Muscle of back (tissue), 13 donors: ENCODE measurements at places on chromosomes 5 and 9.

DNA sequence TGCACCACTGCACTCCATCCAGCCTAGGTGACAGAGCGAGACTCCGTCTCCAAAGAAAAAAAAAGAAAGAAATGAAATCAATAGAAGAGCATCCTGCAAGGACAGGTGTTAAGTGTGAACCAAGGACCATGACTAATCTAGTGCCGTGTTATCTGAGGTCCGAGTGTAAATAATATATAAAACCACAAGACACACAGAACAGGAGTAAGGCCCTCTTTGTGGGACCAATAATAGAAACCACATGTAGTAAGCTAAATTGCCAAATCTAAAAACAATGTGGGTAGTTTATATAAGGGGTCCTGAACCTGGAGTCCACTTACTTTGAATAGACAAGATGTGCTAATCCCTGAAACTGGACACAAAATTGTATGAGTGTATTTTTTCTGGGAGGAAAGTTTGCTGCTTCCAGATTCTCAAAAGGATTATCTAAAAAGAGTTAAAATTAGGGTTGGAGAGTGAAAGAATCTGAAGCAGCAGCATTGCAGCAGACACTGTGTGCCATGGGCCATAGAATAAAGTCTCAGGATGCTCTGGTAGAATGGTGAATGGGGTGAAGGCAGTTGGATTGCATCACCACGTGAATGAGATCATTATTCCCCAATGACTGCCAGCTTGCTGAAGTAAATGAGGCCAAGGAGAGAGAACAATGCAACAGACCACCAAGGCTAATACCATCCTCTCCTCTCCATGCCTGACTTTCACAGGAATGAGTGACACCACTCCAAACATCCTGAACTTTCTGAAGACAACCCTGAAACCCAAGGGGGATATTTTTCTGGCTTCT, 222.7 kb downstream of the DCP2 start:
- no peak for DNase-seq

DNA sequence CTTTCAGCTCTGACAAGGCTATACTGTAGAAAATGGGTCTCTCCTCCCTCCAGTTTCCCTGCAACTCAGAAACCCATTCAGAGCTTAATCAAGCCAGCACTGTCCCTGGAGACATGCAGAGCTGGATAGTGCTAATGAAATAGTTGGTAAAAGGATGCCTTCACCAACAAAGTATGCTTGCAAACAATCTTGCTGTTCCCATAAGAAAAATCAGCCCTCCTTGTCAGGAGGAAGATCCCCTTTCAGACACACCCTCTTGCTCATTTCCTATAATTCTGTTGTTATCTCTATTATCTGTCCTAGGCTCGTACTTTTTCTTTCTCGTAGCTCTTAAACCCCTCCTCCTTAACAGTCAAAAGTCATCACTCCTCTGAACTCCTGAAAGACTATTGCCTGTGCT, 9.9 kb upstream of the OSMR start:
- DNase-seq = no peak

DNA sequence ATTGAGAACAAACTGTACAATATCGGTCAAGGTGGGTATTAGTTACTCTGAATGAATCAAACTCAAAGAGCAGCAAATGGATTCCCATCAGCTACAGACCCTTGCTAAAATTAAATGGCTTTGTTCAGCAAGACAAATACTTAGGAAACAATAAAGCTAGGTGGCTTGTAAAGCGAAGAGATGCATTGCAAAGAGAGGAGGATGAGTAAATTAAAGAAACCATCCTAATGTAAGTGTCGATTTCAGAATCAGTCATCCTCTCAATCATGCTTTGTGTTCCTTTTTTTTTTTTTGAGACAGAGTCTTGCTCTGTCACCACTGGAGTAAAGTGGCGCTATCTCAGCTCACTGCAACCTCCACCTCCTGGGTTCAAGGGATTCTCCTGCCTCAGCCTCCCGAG, 359.2 kb upstream of the ZNF462 start:
- DNase-seq = no peak

- no peak for DNase-seq
Measured at GRCh38 chr5:99037668-99038067, 108.9 kb upstream of the CHD1 start.

- DNase-seq = no peak
Measured at GRCh38 chr5:14326035-14326903, 183.1 kb downstream of the TRIO start.

DNA sequence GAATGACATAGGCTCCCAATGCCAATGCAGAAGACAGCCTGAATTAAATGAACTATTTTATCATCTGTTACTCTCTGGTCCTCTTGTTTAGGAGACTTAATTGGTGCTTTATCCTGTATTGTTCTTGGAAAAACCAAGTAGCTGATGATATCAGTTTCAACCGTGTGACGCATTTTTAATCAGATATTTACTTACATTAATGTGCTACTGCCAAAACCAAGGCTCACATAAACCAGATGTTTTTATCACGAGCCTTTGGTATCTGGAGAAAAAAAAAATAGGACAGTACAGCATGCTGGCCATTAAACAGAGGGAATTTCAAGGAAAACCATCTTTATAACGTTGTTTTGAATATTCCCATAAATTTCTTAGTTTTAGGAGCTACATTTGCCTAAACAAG, 90.1 kb downstream of the ICE1 start:
- DNase-seq = no peak

- no peak for DNase-seq
Measured at GRCh38 chr5:135835766-135836165, 1.3 kb downstream of the SLC25A48 start.

DNA sequence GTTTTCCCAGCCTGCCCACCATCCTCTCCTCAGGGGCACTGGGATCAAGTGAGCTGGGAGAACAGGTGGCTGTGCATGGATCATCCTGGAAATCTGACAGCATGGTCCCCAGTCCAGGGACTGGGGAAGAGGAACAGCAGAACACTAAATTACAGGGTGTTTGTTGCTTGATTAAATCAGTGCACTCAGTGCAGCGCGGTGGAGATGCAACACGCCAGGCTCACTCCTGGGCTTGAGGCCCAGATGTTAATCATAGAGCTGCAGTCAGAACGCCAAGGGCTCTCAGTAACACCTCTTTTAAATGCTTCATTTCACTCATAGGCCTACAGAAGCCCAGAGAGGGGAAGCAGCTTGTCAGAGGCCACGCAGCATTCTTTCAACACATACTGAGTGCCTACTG, 14.2 kb upstream of the LARP1 start:
- peak; percentile 72 for DNase-seq

DNA sequence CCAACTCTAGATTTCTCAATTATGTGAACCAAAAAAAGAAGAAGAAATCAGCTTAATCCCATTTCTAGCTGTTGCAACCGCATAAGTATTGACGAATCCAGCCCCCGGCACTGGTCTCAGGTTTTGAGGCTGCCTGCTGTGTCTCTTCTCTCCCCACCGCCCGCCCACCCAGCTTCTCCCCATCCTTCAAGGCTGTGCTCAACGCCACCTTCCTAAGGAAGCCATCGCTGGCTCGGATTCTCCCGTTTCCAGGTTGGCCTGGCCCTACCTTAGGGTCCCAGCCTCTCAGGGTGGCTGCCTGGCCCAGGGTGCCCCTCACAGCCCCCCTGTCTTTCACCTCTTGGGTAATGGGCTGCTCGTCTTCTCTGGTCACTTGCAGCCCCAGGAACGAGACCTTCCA, 77.8 kb downstream of the HRH2 start:
- no peak for DNase-seq

DNA sequence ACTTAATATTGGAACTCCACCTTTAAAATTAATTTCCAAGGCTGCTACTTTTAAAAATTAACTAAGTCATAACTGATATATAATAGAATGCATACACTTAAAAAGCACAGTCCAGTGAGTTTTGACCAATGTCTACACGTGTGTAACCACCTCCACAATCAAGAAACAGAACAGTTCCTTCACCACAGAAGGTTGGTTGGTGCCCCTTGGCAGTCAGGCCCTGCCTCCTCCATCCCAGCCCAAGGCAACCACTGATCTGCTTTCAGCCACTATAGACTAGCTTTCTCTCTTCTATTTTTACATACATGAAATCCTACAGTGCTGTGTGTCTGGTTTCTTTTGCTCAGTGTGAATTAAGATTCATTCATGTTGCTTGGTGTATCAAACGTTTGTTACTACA, 215.2 kb downstream of the CRB2 start:
- no peak for DNase-seq

DNA sequence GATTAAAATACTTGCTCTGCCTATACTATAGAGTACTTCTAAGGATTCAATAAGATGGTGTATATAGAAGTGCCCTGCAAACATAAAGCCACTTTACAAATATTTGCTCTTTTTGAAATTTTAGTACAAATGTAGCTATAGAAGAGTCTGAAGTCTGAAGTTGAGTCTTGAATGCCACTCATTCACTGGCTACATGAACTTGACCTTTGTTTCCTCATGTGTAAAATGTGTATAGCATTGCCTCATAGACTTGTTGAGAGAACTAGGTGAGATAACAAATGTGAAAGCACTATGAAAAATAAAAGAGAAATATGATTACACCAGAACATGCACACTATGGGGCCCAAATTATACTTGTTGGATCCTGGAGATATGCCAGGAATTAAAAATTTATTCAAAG, 244.7 kb downstream of the SEC61B start:
- no peak for DNase-seq

GRCh38 chr5:121152411-121152810, 688.3 kb downstream of the PRR16 start:
- DNase-seq = no peak

GRCh38 chr5:34521628-34522290, 134.4 kb upstream of the RAI14 start:
- no peak for DNase-seq

- DNase-seq = no peak
Measured at GRCh38 chr5:122163121-122164069, 34.0 kb downstream of the ZNF474 start.

DNA sequence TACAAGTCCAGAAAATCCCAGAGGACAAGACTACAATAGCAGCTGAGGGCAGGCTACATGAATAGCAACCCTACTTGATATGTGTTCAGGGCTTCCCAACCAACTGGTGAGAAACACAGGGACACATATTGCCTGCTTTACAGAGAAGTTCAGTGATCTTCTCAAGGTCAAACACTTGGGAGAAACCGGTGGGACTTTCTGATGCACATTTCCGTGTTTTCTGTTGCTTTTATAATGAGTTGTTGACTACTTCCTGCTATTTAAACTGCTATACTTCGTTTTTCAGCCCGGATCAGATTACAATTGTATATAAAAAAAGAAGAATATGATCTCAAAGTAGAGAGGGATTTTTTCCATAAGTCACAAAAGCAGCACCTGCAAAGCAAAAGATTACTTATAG, 175.1 kb downstream of the SNX18 start:
- DNase-seq = no peak

- no peak for DNase-seq
Measured at GRCh38 chr5:151461312-151461711, 13.9 kb downstream of the SLC36A1 start.

DNA sequence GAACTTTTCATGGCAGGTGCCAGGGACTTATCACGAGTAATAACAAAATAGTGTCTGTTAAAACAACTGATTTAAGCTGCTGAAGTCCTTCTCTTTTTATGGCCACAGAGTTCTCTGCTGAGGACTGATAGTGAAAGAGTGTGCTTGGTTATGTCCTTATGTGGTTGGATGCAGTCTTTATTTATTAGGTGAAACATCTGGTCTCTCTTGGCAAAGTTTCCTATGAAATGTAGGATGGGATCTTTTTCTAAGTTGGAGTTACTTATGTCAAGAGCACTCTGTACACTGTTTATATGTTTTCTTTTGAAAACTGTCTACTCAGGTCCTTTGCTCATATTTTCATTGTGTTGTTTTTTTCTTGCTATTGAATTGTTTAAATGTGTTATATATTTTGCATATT, 1816.1 kb upstream of the C9orf72 start:
- DNase-seq = peak; percentile 20

- no peak for DNase-seq
Measured at GRCh38 chr5:125863579-125863978, 559.6 kb upstream of the GRAMD2B start.
